ENCODE measurements at places on chromosomes 5 and 9. TPM values are rescaled to one million over a fixed set of nuclear protein-coding genes. Genes with fewer than 3 reads are reported as not detected.

GRCh38 chr5:144040615-144041305 is 129.7 kb downstream of the YIPF5 start:
- no peak for DNase-seq

DNA sequence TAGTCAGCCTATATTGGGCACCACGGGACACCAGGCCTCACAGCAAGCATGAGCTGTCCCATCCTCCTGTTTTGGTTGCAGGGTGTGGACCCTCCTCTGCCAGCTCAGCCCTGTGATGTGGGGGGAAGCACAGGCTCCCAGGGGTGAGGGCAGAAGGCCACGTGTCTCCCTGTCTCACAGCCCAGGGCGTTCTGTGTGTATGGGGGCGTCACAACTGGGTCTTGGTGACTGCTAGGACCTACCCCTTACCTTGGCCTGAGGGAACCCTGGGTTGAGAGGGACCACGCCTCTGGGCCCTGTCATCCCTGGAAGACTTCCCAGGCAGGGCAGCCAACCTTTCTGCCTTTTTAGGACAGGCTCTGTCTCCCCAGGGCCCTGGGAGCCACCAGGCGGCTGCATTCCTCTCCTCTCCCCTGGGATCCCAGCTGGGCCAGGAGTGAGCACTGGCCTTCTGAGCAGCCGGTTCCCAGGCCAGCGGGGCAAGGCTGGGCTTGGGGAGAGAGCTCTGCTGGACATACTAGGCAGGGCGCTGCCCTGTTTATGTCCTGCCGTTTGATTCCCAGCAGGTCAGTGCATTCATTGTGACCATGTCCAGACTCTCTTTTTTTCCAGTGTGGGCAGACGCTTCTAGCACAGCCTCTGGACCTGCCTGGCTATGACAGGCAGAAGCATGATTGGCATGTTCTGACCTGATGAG is 97.4 kb downstream of the DAB2IP start:
- DNase-seq = no peak

DNA sequence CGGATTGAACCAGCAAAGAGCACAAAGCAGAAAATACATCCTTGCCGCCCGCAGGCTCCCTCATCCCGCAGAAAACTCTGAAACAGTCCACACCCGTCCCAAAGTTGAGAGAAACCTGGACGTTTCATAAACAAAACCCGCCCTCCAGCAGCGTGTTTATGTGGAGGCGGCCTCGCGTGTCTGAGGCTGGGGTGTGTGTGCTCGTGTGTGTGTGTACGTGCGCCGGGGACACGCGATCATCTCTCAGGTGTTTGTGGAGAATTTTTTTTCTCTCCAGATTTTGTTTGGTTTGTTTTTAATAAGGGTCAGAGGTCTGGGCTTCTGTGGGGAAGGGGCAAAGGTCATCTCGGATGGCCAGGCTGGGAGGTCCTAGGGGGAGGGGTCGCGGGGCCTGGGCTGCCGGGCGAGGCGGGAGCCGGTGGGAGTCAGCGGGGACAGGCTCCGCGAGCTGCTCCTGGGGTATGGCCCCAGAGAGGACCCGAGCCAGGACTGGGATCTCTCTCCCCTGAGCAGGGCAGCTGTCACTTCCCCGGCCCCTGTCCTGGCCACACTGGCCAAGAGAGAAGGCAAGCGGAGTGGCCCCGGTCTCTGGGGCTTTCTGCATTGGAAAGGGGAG is 206.4 kb downstream of the C9orf50 start:
- peak; percentile 85 for DNase-seq

DNA sequence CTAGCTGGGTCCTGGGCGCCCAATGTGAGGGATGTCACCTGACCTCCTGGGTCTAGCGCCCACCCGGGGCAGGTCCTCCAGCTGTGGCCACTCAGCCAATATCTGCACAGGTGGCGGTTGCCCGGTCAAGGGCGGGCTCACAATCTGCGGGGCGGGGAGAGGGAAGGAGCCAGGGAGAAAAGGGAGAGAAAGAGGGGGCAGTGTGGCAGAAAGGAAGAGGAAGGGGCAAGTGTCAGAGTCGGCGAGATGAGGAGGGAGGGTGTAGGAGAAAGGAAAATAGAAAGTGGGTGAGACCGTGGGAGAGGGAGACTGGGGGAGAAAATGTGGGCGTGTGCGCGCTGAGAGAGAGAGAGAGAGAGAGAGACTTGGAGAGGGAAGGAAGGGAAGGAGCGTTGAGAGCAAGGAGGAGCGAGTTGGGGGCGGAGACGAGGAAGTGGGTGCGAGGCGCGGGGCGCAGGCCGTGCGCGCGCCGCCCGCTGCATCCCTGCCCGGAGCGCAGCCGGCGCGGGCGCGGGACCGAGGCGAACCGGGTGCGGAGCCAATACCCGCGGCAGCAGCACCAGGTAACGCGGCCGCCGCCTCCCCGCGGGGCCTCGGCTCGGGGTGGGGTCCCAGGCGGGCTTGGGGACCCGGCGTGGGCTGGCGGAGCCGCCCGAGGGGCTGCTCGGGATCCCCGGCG is at the start of gene HRH2:
Gene HRH2 (plus strand): TSS at position 479 of the 679 bp plus-strand sequence. CDS start 25,163 bp downstream, outside the sequence.
- DNase-seq = peak; percentile 90

DNA sequence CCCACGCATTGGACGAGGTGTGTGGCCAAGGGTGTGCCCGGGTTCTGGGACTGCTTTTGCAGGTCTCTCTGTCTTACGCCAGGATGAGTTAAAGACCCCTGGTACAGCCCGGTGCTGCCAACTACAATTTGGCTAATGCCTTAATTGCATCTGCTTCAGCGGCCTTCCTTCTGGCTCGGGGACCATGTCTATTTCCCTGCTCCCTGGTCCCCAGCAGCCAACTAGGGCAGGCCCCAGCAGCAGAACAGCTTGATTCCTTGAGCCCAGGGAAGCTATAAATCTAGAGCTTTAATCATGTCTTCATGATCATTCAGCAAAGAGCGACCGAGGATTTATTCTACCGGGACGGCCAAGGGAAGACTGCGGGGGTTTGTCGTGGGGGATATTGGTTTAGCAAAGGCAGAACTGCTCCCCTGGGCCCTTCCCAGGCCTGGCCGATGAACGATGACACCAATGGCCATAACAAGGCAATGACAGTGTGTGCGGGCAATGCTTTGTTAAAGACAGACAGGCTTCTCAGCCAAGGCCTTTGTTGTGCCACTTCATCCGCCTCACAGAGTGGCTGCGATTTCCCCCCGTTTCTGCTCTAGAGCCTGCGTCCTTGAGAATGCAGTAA is 51.4 kb downstream of the CFAP77 start:
- DNase-seq = no peak

NXNL2 gene
- not detected for total RNA-seq

GABRA6 gene
- not detected for total RNA-seq

DNA sequence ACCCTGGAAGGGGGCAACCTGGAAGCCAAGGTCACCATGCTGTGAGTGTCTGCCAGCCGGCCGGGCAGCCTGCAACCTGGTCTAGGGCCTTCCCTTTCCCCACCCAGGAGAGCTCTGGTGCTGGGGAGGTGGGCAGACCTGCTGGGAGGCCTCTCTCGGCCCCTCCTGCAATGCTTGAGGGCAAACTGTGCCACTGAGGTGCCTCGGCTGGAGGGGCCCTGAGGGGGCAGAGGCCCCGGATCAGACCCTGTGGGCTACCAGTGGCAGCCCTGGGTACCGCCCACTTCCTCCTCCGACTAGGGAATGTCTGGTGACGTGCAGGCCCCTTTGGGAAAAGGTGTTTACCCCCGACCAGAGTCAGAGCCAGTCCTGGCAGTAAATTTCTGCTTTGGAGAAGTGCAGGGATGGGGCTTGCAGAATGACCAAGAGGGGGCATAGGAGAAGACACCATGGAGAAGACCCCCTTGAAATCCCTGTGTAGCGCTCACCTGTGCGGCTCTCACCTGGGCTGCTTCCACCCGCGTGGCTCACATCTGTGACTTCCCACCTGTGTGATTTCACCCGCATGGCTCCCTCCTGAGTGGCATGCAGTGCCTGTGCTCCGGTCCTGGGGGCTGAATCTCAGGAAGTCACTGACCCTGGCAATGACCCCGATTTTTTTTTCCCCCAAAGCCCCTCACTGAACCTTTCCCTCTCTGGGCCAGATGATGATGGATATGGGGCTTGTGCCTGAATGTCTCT is 1.1 kb downstream of the LCN1 start:
- no peak for DNase-seq

OR1Q1 gene
- not detected for total RNA-seq

DNA sequence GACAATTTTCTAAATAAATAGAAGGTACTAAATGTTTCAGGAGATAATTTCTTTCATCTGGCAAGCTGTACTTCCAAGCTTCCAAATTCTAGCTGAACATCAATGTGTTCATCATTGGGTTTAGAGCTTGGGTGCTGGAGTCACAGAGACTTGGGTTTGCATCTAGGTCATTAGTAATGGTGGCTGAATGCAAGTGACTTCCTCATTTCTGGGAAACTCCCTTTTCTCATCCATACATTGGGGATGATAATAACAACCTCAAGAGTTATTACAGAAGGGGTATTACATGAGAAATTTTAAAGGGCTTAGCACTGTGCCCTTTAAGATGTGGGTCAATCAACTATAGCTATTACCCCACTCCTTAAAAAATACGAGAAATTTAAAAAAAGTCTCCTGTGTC is 41.1 kb upstream of the KLF4 start:
- no peak for DNase-seq

DNA sequence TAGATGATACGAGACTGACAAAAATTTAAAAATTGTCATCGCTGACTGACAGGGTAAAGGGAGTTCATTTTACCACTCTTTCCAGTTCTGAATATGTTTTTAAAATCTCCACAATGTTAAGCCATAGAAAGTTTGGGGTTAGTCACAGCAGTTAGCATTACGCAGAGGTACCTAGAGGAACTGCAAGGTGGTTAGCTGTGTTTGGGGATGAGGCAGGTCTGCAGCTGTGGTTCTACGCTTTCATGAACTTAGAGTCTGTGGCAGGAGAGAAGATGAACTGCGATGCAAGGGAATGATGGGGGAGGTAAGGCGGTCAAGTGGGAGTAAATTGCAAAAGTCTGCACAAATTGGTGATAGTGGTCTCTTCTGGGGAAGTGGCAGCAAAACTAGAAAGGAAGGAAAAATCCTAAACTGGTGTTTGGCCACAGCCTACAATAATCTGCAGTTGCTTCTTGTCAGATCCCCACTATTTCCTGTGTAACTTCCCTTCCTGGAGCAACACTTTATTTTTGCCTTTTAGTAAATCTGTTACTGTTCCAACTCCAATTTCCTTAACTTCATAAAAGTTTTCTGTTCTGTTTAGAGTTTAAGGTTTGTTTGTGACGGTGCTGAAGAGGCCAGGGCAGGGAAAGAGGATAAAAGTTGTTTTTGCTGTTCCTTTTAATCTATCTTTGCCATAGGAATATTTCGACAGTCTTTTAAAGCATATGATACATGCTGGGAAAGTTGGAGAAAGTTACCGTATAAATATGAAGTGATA is 38.6 kb upstream of the SNX2 start:
- DNase-seq = peak; percentile 15

- DNase-seq = no peak
Observed at GRCh38 chr9:125884218-125884595, 137.0 kb downstream of the PBX3 start.

GRCh38 chr5:103243665-103244064 is 14.9 kb upstream of the MACIR start:
- no peak for DNase-seq

ADGRD2 gene
- total RNA-seq = not detected

- DNase-seq = no peak
Observed at GRCh38 chr9:105076729-105077128, 148.8 kb upstream of the ABCA1 start.

DNA sequence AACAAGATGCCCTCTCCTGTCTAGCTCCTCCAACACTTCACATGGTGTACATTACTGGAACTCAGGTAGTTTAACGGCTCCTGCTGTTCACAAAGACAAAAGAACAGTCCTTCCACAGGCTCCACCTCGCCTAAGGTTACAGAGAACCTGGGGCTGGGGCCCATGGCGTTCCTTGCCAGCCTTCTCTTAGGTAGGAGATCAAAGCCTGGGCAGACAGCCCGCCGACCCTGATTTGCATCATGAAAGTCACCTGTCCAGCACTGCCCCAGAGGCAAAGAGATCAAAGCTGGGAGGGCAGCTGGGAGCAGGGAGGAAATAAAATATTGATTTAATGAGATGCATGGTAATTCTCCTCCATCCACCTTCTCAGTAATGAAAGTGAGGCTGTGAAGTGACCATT is 115.0 kb upstream of the SLIT3 start:
- DNase-seq = no peak

NR4A3 gene
- 51.1 TPM for total RNA-seq

- no peak for DNase-seq
Observed at GRCh38 chr5:132224716-132225115, 2.9 kb downstream of the P4HA2 start.

RAI14 gene
- total RNA-seq = 2.6 TPM

DNA sequence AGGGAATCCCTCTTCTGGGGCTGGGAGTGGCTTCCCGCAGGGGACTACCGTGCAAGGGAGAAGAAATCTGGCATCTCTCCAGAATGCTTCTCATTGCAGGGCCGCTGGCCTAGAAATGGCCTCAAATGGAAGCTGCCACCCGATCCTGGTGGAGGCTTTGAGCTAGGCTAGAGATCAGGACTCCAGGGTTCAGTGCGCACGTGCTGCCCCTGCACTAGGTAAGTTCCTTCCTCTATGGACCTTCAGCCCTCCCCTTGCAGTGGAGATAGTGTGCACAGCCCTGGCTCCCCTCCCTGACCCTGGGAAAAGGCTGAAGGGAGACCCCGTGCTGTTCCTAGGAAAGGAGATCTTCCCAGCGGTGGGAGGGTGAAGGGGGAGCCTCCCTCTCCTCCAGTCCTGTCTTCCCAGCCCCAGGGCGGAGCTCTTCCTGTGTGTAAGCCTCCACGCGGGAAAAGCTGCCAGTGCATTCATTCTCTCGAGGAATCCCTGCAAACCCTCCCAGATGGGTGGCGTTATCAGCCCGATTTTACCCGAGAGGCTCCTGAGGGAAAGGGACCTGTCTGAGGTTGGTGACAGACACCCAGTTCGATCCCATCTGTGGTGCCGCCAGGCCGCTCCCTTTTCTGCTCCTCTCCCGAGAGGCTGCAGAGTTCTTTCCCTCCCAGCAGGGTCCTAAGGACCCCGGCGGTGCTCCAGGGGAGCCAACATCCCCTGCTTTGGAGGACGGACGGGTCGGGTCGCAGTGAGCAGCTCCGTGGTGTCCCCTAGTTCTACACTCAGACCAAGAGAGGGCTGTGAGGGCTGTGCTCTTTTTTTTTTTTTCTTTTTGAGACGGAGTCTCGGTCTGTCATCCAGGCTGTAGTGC is 1.4 kb upstream of the CERCAM start:
- DNase-seq = peak; percentile 61

NR5A1 gene
- not detected for total RNA-seq

- DNase-seq = no peak
Observed at GRCh38 chr5:173572431-173573125, 43.9 kb downstream of the BOD1 start.

DNA sequence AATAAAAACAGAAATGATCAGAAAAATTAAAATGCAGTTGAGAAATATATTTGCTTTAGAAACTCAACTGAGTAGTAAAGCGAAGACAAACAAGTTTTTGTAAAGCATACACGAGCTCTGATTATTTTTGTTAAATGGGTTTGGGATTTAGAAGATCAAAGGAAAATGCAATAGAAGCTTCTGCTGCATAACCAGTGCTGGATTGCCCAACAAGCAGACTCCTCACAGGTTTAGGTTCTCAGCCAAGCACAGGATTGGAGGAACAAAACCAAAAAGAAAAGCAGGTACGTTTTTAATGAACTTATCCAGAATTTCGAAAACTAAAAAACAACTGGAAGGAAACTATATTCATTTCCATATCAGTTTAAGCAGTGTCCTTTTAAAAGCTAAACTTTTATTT is 423.8 kb downstream of the TMEM161B start:
- no peak for DNase-seq

OR1B1 gene
- total RNA-seq = not detected

- no peak for DNase-seq
Observed at GRCh38 chr5:54619731-54620130, 102.2 kb downstream of the SNX18 start.
